Aortic smooth muscle cell (primary cell): ENCODE measurements at places on chromosomes 2 and 18. TPM values are rescaled to one million over a fixed set of nuclear protein-coding genes. Genes with fewer than 3 reads are reported as not detected.

Gene FBXO15
- total RNA-seq: 0.12 and 0.26 TPM in 2 replicates

Gene VWA3B
- total RNA-seq: not detected in 2 replicates

Gene SLC11A1
- total RNA-seq: 0.19 and 0.26 TPM in 2 replicates

Gene AGXT
- not detected in 2 replicates for total RNA-seq

Gene GCFC2
- total RNA-seq: 12.4 and 15.7 TPM in 2 replicates

Gene ANKRD44
- total RNA-seq: 15.2 and 23.8 TPM in 2 replicates

Gene LCT
- total RNA-seq: not detected in 2 replicates

Gene MC5R
- not detected in 2 replicates for total RNA-seq

Gene WDR33
- total RNA-seq: 22.3 and 27.9 TPM in 2 replicates

Gene TDRD15
- not detected in 2 replicates for total RNA-seq

Gene IL1RL2
- 0.81 and 2.2 TPM in 2 replicates for total RNA-seq

Gene APLF
- total RNA-seq: 3.6 and 4.8 TPM in 2 replicates

Gene USP14
- total RNA-seq: 17.6 and 39.5 TPM in 2 replicates

Gene HOXD13
- not detected in 2 replicates for total RNA-seq

Gene DYNAP
- not detected in 2 replicates for total RNA-seq

Gene MPPE1
- 33.9 and 38.0 TPM in 2 replicates for total RNA-seq

Gene RTKN
- 14.3 and 15.8 TPM in 2 replicates for total RNA-seq

Gene MFSD2B
- under 0.01 TPM in 1 of 2 replicates, not detected in the other for total RNA-seq

Gene C2orf92
- total RNA-seq: 1.6 and 2.1 TPM in 2 replicates

Gene CRYGB
- total RNA-seq: not detected in 2 replicates
